ENCODE measurements at places on chromosomes 6 and 20.
A peak's percentile ranks its signal among the peaks of the same experiment; 100 is the strongest.

DNA sequence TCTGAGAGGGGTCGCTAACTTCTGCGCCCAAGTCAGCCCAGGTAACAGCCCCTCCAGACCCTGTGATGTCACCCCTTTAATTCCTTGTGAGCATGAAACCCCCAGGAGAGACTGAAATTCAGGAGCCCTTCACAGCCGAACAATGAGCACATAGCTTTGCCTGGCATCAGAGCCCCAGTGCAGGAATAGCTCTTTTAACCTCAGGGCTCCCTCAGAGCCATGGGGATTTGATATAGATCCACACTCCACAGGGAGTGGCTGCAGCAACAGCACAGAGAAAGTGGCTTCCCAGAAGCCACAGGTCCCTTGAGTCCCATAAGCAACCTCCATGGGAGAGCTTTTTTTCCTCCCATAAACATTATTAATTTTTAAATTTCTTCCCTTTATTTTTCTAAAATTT is 150.0 kb upstream of the MARCKS start:
- DNase-seq = no peak

- no peak for DNase-seq
These were observed 85.2 kb downstream of the DTNBP1 start for GRCh38 chr6:15577550-15578171.

- DNase-seq = no peak
These were observed 33.4 kb downstream of the TNXB start for GRCh38 chr6:32075781-32076180.

GRCh38 chr6:161526794-161527193 is 252.9 kb upstream of the AGPAT4 start:
- DNase-seq = no peak

DNA sequence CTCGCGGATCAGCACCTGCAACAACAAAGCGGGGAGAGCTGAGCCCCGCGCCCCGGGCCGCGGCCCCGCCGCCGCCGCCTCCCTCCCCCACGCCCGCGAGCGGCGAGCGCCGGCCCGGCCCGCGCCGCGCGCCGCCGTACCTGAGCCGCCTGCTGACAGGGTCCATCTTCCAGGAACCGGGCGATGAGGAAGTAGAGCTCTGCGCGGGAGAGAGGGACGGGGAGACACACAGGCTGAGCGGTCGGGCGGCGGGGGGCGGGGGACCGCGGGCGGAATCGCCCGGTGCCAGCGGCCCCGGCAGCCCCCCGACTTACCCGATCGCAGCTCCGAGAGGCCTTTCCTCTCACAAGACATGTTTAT is 359 bp downstream of the PHIP start:
- DNase-seq = peak; percentile 73

GRCh38 chr20:10671919-10672623 is 1.7 kb downstream of the JAG1 start:
- no peak for DNase-seq

DNA sequence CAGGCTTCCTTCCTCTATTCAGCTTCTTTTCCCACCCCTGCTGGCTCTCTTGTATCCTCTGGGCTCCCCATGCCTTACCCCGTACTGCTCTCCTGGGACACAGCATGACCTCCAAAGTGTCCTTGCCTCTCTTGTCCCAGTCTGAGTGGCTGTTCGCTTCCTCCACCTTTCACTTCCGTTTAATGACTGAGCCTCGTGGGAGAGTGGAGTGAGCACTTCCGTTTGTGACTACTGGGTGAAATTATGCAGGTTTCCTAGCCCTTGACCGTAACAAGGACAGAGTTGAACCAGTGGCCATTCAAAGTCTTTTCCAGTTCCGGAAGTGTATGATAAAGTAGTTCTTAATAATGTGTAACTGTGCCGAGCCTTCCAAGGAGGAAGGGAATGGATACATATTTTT is 109.2 kb downstream of the ARID1B start:
- peak; percentile 60 for DNase-seq

- no peak for DNase-seq
These were observed 19.2 kb downstream of the TREML4 start for GRCh38 chr6:41247288-41247865.

- DNase-seq = peak; percentile 11
These were observed 38.4 kb upstream of the SPTLC3 start for GRCh38 chr20:12970372-12970821.

- DNase-seq = no peak
These were observed 512.8 kb upstream of the EPHA7 start for GRCh38 chr6:93932175-93932574.

GRCh38 chr20:59618131-59618530 is 13.8 kb downstream of the PHACTR3 start:
- no peak for DNase-seq

DNA sequence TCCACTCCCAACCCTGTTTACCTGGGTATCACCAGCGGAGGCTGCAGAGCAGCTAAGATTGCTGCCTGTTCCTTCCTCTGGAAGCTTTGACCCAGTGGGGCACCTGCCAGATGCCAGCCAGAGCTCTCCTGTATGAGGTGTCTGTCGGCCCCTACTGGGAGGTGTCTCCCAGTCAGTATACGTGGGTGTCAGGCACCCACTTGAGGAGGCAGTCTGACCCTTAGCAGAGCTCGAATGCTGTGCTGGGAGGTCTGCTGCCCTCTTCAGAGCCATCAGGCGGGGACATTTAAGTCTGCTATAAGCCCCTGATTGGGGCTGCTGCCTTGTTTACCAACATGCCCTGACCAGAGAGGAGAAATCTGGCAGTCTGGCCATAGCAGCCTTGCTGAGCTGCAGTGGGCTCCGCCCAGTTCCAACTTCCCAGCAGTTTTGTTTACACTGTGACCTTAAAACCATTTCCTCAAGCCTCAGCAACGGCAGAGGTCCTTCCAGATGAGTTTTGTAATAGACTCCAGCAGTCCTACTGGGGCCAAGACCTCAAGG is 2.8 kb downstream of the RAET1E start:
- DNase-seq = no peak

DNA sequence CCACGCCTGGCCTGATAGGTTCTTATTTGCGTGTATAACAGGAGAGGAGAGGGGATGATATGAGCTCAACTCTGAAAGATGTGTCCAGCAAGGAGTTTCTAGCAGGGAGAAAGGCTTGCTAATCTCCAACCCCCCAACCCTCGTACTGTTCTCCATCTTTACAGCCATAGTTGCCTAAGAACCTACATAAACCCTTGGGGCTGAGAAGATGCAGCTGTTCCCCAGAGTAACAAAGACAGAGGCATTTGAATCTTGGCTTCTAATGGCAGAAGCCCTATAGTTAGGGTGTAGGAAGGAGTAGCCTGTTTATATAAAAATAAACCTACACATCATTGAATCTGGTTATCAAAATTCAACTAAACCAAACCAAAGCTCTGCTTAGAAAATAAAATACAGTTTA is 631.4 kb upstream of the SLC35B3 start:
- no peak for DNase-seq

Data from OCI-LY7 (cell line).